BJ (cell line): ENCODE measurements at places on chromosomes 12 and 14. TPM values are rescaled to one million over a fixed set of nuclear protein-coding genes. Genes with fewer than 3 reads are reported as not detected.

The KRT81 gene
- polyA plus RNA-seq, result 15.7 and 24.7 TPM in 2 replicates

The ALDH1L2 gene
- polyA plus RNA-seq, result 76.1 and 129 TPM in 2 replicates

The HOXC12 gene
- 0.05 and 0.06 TPM in 2 replicates for polyA plus RNA-seq

The PTPRB gene
- 1.7 and 2.1 TPM in 2 replicates for polyA plus RNA-seq

The RBM19 gene
- 12.7 and 15.5 TPM in 2 replicates for polyA plus RNA-seq

The SLC38A4 gene
- 7.4 and 9.2 TPM in 2 replicates for polyA plus RNA-seq

DNA sequence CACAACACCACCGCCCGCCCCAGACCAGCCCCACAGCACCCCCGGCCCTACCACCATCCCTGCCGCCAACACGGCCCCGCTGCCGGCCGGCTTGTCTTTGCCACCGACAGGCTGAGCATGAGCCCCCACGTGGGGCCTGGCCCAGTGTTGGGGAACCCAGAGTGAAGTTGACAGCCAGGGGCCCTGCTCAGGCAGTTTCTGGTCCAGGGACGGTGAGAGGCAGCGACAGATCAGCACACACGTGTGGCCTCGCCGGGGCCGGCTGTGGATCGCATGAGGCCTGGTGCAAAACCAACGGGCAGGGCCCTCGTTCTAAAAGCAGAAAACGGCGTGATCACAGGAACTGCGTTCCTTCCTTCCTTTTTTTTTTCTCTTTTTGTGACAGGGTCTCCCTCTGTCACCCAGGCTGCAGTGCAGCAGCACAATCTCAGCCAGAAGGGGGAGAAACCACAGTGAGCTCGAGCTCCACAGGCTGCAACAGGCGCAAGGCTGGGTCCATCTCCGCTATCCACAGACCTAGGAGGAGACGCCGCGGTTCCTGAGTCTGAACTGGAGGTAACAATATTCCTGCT is 50.5 kb upstream of the FBRSL1 start:
- no peak for DNase-seq

DNA sequence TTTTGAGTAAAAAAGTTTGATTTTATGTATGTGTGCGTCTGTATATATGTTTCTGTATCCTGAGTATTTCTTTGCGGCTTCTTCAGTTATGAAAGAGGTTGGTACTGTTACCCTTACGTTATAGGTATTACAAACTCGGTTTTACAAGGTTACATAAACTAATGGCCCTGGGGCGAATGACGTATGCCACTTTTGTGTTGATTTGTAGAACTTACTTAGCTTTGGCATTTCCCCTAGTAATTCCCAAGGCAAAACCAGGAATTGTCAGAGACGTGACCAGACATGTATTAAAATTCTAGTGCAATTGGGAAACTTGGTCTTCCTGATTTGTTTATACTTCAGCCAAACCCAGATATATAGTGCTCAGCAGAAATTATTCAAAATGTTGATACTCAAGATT is 93.3 kb downstream of the DUSP16 start:
- no peak for DNase-seq

- DNase-seq, result no peak
Observed at GRCh38 chr12:108356835-108357806, 18.0 kb upstream of the CMKLR1 start.

DNA sequence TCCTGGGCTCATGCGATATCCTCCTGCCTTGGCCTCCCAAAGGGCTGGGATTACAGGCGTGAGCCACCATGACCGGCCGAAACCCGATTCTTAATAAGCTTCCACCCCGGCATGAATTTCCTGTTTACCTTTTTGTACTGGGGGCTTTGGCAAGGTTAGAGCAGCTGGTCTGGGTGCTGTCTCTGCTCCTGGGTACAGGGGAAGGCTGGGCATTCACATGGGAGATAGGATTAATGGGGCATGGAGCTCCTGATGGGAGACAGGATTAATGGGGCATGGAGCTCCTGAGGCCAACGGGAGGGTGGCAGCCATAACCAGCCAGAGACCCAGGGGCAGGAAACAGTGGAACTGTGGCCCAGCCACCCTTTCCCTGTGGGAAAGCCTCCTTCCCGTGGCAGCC is 69.5 kb upstream of the DICER1 start:
- no peak for DNase-seq

DNA sequence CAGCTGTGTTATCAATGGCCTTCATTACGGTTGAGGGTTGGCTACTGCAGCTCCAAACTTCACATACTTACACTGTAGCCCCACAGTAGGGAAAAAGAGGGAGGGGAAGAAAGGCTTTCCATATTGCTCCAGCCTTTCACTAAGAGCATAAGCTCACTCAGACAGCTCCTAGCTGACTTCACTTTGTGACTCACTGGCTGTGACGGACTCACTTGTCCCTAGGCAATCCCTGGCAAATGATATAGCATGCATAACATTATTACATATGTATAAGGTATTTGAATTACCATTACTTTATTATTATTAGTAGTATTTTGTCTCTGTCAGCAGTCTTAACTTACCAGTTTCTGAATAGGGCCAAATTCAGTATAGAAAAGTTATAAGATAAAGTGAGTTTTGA is 350.7 kb downstream of the RMST start:
- no peak for DNase-seq

- DNase-seq, result no peak
Observed at GRCh38 chr14:29353513-29353912, 574.1 kb downstream of the PRKD1 start.

DNA sequence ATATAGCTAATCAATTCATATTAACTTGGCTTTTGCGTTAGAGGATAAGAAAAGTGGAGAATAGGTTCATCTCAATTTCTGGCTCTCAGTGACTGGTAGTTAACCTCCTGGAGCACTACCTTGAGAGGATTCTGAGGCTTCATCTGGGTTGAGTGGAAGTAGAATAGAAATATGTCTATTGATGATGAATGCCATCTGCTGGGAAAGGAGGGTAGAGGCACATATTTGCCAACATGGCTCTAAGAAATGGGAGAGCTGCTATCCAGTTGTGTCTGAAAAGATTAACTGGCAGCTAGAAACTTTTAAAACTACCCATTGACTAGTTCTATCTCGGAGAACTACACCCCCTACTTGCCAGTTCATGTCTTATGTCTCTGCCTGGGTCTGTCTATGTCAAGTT is 530.1 kb downstream of the NRXN3 start:
- no peak for DNase-seq

DNA sequence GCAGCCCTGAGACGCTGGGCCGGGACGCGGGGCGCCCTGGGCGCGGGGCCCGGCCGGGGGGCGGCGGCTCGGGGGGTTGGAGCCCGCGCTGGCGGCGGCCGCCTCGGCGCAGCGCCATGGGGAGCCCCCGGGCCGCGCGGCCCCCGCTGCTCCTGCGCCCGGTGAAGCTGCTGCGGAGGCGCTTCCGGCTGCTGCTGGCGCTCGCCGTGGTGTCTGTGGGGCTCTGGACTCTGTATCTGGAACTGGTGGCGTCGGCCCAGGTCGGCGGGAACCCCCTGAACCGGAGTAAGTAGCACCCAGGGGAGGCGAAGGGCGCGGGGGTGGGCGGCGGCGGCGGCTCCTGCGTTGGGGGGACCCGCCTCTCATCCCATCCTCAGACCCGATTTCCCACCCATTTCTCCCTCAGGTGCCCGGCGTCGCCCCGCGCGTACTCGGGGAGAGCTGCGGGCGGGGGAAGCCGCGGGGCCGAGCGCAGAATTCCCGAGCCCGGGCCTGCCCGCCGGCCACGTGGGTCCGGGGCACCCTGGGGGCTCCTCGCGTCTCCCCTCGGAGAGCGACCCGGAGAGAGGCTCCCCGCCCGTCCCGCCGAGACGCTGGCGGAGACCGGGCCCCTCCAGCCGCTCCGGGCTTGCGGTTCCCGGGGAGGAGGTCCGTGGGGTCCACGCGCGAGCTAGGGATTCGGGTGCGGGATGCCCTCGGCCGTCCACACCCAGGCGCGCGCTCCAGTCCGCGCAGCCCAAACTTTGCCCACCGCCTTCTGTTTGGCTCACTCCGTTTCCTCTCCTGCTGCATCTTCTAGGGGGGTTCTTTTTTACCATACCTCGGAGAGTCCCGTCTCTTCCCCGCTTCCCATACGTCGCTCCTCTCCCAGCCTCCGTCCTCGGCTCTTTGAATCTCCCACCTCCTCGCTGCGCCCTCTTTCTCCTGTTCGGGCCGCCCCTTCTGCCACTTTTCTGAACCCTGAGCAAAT is 807 bp downstream of the B4GALNT3 start:
- no peak for DNase-seq

GRCh38 chr12:2654311-2654710 is 140.5 kb upstream of the FKBP4 start:
- no peak for DNase-seq

- no peak for DNase-seq
Observed at GRCh38 chr14:95250140-95250769, 69.5 kb downstream of the CLMN start.

DNA sequence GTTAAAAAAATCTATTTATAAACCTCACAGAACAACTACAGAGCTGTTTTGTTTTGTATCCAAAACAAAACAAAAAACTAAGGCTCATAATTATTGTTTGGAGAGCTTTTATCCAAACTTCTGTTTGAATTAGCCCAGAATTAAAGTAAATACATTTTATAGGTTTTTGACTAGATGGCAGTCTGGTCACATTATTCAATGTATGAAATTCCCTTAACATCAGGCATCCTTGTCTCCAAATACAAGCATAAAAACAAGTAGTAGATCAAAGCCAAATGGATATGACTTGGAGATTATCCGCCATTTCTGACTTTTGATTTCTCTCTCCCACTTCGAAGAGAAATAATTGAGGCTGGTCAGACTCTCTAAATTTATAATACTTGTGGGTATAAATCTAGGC is 63.5 kb downstream of the SLC38A1 start:
- DNase-seq, result no peak

GRCh38 chr14:74260525-74261233 is 21.4 kb downstream of the VSX2 start:
- DNase-seq, result no peak

DNA sequence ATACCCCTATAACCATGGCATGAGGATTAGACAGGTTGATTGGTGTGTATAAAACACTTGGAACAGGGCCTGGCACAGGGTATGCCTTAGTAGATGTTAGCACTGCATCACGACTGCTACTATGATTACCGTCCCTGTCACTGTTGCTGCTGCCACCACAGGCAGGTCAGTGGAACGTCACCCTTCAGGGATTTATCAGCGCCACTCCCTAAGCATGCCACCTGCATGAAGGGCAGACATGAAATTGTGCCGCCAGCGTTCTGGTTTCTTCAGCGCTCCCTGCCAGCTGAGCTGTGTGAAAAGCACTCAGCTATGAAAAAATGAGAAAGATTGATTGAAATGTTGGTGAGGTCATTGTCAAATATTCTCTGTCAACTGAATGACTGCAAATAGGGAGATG is 477.0 kb downstream of the DPF3 start:
- DNase-seq, result no peak

DNA sequence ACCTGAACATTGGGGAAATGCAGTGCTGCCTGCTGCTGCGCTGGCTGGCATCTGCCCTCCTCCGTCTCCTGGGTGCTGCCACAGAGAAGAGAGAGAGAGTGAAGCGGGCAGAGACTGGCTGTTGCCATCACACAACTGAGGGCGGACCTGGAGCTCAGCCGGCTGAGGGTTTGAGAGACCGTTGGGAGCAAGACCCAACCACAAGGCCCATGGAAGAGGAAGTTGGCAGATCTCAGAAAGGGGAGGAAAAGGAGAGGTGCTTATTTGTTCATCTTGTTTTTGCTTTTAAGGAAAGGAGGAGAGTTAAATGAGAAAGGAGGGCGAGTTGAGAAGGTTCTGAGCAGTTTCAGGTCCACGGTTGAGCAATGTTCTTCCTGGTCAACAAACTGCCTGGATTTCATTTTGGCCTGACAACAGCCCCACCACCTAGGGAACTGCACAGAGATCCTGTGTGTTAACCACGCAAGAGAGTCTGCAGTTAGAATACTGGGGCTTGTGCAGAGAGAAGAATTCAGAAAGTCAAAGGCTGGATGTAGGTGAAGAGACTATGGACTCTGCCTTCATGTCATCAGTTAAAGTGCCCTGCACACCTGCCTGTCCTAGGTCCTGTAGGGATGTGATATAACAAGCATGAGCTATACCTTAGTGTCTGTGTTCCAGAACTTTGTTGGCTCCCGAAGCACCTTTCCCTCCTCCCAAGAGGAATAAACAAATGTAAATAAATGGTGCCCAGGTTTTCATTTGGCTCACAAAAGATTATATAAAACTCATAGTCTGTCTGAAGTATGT is 124.6 kb downstream of the ETV6 start:
- no peak for DNase-seq
